ENCODE measurements at places on chromosomes 3 and 15.

DNA sequence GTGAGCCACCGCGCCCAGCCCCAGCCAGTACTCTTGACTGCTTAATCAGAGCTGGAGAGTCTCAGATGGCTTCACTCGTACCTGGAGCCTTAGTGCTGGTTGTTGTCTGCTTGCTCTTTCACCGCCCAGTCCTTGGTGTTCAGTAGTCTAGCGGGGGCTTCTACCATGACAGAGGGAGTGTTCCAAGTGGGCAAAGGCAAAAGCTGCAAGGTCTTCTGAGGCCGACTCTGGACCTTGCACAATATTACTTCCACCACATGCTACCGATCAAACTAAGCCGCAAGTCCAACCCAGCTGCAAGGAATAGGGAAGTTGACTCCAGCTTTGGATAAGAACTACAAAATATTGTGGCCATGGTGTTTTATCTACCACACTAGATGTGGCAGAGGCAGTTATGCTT is 6.6 kb downstream of the PARL start:
- no peak for DNase-seq

- DNase-seq = no peak
Observed at GRCh38 chr3:116980099-116980498, 270.5 kb downstream of the TUSC7 start.

GRCh38 chr3:19931767-19932188 is 2.2 kb downstream of the EFHB start:
- DNase-seq = no peak

GRCh38 chr15:100373942-100374341 is 32.2 kb upstream of the ADAMTS17 start:
- DNase-seq = no peak

- no peak for DNase-seq
Observed at GRCh38 chr3:4711680-4711992, 218.5 kb downstream of the ITPR1 start.

DNA sequence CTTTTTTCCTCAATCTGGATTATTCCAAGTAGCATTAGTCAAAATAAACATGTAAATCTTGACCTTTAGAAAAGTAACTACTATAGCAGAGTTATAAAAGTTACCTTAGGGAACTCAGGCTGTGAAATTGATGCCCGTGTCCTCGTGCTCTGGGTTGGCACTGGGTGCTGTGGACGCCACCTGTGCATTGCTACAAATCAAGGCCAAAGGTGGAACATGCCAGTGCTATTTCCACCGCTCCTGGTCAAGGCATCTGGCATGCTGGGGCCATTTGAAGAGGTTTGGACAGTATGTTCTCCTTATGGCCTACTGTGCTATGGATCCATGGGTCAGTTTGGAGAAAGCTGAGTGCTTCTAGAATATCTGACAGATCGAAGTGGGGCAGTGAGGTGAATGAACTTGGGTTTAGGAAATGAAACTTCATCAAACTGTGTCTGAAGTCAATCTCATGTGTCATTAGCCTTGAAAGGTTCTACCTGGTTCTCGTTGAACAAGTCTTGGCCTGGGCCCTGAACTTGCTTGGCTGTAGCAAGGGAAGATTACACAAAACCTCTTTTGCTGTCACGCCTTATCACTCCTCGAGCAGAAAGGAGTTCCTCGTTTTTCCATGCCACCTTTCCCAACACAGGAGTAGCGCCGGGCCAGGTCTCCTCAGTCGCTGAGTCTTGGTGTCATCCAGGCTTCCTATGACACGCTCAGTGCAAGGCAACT is 397.6 kb upstream of the RGMA start:
- no peak for DNase-seq

- DNase-seq = no peak
Observed at GRCh38 chr3:197516517-197516889, 39.3 kb downstream of the BDH1 start.

DNA sequence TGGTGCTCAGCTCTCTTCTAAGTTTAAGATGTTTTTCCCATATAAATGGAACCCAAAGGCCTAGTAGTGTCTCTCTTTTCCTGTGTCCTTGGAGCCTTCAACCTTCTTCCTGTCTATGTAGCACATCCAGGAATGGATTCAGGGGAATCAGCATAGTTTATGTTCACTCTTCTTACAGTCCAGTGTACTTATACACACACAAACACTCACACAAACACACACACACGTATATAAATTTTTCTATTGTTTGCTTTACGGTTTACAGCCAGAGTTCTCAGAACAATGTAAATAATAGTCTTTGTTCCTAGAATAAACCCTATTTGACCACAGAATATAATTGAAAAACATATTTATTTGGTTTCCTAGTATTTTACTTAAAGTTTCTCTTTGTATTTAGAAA is 36.9 kb downstream of the STAC start:
- no peak for DNase-seq

DNA sequence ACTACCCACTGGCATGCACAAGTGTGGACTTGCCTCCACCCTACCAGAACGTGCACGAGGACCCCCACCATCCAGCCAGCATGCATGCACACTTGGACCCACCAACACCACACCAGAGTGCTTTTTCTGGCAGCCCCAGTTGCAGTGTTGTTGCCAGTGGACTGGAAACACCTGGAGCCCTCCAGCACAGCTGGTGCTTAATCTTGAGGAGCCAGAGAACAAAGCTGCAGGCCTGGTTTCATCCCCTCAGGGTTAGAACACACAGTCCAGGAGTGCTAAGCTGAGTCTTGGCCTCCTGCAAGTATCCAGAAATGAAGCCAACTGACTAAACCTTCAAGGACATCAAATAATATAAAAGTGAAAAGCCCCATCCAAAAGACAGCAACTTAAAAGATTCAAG is 888.0 kb downstream of the NTRK3 start:
- no peak for DNase-seq

GRCh38 chr3:61530355-61530754 is 31.0 kb upstream of the PTPRG start:
- DNase-seq = no peak

DNA sequence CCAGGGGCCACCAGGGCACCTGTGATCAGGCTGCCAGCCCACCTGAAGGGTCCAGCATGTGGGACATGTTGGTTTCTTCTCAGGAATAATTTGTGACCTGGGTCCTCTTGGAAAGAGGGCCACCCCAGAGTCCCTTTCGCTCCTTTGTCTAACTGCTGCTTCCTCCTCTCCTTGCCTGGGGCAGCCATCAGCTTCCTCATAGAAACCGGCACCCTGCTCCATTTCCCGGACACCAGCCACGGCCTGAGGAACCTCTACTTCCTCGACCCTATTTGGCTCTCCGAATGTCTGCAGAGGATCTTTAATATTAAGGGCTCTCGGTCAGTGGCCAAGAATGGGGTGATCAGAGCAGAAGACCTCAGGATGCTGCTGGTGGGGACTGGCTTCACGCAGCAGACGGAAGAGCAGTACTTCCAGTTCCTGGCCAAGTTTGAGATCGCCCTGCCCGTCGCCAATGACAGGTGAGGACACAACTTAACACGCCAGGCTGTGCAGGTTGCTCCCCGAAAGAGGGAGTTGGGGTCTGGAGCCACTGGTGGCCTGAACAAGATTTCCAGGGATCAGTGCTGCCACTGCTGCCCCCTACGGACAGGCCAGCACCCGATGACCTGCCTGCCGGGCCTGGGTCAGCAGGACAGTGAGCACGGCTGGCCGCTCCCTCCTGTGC is 109.7 kb downstream of the LRRK1 start:
- no peak for DNase-seq

DNA sequence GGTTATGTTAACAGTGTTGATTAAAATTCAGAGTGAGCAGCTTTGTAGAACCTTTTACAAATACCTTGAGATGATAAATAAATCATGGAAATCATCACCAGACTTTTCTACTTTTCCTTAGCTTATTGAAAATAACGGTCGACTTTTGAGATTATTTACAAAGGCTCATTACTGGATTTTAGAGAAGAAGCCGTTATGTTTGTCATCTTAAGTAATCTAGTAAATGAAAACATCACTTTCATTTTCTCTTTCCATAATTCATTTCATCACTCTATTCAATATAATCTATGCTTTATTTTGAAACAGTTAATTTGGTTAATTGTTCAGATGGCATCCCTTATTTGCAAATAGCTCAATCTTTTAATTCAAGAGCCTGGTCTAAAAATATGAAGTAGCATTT is 3.6 kb downstream of the PLCL2 start:
- DNase-seq = no peak

Measured in AG04449 (cell line).